ENCODE measurements at places on chromosomes 1 and 21.

- DNase-seq: no peak
Measured at GRCh38 chr1:43687301-43688108, 19.8 kb upstream of the ST3GAL3 start.

DNA sequence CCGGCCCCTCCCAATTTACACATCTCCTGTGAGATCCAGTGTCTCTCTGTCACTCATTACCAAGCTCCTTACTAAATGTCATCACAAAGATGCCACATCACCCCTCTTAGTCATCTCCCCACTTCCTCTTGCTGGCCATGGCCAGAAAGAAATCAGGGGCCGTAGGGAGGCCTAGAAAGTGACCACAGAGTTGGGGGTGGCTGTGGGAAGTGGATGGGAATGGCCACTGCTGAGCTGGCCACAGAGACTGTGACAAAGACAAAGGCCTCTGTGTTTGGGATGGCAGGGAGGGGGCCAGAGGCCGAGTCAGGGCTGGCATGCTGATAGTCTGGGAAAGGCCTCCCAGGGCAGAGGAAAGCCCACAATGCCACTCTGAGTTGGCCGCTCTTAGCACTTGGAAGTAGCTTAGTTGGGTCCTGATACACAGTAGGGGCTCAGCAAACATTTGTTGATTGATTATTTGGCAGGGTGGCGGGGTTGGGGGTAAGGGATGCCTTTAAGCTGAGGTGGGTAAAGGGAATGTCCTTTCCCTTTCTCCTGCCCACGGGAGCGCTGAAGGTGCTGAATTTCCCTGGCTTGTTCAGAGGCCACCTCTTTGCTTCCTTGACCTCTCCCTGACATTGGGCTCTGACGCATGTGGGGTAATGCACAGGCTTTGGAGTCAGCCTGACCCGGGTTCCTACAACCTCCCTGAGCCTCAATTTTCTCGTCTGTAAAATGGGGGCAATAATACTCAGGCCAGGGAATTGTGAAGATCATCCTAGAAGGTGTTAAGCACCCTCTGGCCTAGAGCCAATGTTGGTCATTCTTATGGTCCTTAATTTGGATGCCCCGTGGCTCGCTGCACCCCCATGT, 13.2 kb downstream of the NAV1 start:
- DNase-seq: peak; percentile 62

GRCh38 chr1:241998412-241998921, 431 bp downstream of the MAP1LC3C start:
- DNase-seq: peak; percentile 46

DNA sequence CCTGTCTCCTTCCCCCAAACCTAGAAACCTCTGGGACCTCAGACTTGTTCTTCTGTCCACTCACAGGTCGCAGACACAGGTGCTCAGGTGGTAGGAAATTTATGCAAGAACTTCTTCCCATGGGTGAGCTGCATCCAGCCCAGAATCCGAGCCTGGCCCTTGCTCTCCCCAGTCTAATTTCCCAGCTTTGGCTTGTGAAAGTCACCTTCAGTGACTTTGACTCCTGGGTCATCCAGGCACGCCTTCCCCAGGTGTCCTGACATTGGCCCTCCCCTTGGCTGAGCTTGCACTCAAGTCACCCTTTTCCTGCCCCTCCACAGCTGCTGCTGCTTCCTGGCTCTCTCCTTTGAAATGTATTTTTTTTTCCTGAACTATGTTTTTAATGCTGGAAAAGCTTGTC, 6.6 kb downstream of the IPO13 start:
- DNase-seq: no peak

- no peak for DNase-seq
Measured at GRCh38 chr1:214002472-214002871, 14.7 kb downstream of the PROX1 start.

- no peak for DNase-seq
Measured at GRCh38 chr1:11985851-11986250, 5.6 kb downstream of the MFN2 start.

DNA sequence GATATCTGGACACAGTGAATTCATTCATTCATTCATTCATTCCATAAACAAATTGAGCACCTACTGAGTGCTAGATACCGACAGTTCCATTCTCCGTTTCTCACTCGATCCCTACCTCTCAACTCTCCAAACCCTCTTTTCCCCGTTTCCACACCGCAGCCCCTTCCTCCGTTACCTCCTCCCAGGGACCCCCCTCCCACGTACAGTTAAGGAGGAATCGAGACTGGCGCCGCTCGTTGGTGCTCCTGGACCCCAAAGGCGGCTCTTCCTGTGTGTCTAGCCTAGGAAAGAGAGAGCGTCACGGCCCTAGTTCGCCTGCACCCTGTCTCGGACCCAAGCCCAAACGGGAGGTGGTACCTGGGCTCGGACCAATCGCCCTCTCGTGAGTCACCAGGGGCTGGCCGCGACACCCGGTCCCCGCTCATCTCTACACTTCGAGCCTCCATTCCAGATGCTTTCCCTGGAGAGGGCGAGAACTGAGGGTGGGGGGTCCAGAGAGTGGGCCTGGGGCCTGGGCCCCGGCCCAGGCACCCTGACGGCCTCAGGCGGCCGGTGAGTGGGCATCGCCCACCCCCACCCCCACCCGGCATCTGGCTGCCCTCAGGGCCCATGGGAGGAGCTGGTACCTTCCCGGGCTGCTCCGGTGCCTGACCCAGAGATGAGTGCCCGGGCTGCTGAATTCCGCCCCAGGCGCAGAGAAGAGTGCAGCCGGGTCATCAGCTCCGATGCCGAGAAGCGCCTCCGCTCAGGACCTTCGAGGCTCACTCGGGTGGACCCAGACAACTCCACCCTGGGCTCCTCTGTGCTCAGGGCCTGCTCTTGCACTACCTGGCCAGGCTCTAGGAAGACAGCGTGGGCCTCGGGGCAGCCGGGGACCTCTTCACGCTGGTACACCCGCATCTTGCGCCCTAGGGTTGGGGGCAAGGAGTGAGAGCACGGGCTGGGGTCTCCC, 4.9 kb downstream of the ARHGEF19 start:
- DNase-seq: no peak

DNA sequence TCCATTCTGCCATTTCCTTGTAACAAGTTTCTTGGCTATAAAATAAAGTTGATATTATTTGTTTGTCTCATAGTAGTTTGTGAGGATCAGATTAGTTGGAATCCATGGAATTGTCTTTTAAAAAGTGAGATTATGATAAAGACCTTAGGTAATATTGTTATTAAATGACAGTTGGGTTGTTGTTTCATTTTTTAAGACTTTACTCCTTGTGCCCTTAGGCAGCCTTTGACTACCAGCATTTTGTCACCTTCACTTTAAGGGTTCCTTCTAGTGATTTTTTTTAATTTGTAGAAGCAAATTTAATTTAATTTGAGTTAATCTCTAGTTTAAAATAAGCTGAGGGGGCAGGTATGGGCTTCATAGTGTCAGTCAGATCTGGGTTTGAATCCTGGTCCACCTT, 84.6 kb upstream of the ZNF326 start:
- DNase-seq: no peak

DNA sequence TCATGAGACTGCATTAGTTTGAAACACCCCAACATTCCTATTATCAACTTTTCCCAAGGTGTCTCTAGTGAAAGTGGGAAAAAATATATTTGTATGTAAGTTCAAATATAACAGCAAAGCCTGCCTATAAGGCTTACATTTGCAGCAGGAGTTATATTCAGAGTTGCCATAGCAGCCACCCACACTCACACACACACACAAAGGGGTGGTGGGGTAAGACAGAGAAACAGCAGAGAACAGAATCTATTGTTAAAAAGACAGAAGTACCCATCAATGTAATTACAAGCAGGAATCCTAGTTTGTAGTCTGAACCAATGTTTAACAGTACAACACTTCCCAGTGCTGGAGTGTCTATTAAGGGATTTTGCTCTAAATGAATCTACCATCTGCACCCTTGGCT, 55.0 kb downstream of the PLPPR5 start:
- no peak for DNase-seq

- DNase-seq: peak; percentile 26
Measured at GRCh38 chr1:160117709-160118183, 2.2 kb downstream of the ATP1A2 start.

DNA sequence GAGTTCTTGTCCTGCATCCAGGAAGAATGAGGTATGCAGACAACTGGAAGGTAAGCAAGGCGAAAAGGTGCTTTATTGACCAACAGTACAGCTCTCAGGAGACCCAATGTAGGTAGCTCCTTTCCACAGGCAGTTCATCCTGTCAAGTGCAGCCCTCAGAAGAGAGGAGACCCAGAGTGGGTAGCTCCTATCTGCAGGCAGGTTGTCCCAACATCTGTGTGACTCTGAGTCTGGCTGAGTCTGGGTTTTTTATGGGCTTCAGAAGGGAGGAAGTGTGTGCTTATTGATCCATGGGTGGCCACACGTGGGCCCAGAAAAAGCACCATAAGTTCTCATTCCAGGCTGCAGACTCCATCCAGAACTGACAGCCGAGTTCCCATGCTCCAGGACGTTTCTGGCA, 34.0 kb downstream of the ZNF691 start:
- no peak for DNase-seq

DNA sequence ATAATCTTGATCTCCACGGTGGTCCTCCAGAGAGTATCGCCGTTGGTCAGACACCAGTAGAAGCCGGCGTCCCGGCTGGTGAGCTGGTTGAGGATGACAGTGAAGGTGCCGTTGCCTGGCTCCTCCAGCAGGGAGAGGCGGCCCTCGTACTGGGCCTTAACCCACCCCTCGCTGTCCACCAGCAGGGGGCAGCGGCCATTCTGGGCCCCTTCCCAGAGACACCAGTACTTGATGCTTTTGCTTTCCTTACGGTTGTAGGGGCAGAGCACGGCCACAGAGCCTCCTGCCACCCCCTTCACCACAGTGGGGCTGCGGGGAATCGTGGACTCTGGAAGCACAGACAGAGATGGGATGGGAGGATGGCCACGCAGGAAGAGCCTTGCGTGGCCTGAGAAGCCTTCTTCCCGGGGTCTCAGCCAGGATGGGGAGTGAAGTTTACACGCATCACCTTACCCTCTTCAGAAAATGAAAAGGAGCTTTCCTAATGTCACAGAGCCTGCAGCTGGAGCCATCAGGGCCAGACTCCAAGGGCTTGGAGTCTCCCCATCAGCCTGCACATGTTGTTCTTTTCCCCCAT, 10.7 kb downstream of the PIGR start:
- DNase-seq: no peak

DNA sequence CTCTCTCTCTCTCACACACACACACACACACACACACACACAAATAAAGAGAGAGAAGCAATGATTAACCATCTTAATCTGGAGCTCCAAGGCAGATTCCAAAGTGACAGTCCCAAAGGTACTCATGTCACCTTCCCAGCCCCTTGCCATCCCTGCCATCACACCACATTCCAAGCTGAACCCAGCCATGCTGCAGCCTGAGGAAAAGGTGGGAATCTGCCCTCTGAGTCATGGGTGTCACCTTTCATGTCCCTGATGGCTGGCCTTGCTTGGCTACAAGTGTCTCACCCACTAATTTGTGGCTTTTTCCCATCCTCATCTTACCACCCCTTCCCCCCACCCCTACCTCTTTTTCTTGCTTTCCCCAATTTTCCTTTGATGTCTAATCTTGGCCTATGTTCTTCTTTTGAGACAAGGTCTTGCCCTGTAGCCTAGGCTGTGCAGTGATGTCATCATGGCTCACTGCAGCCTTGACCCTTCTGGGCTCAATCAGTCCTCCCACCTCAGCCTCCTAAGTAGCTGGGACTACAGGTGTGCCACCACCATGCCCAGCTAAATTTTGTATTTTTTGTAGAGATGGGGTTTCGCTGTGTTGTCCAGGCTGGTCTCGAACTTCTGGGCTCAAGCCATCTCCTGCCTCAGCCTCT, 3.2 kb downstream of the ANXA9 start:
- DNase-seq: no peak

DNA sequence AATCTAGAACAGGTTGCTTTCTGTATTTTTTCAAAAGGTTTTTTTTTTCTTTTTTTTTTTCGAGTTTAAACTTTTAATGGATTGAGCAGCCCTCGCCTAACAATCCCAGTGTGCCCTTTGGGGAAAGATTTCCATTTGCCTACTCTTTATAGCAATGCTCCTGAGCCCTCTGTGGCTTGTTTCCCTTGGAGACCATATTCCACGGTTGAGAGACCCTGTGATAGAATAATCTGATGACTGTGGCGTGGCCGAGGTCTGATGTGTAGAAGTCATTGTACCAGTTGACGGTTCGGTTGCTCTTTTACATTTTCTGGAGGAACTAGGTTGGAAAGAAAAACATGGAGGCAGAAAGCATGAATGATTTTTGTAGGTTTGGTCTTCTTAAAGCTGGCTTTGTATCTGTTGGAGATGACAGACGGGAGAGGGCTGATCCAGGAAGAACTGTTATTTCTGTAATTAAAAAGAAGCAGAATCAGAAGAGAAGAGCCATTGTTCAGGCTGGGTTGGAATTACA, 305.7 kb upstream of the NRIP1 start:
- no peak for DNase-seq

DNA sequence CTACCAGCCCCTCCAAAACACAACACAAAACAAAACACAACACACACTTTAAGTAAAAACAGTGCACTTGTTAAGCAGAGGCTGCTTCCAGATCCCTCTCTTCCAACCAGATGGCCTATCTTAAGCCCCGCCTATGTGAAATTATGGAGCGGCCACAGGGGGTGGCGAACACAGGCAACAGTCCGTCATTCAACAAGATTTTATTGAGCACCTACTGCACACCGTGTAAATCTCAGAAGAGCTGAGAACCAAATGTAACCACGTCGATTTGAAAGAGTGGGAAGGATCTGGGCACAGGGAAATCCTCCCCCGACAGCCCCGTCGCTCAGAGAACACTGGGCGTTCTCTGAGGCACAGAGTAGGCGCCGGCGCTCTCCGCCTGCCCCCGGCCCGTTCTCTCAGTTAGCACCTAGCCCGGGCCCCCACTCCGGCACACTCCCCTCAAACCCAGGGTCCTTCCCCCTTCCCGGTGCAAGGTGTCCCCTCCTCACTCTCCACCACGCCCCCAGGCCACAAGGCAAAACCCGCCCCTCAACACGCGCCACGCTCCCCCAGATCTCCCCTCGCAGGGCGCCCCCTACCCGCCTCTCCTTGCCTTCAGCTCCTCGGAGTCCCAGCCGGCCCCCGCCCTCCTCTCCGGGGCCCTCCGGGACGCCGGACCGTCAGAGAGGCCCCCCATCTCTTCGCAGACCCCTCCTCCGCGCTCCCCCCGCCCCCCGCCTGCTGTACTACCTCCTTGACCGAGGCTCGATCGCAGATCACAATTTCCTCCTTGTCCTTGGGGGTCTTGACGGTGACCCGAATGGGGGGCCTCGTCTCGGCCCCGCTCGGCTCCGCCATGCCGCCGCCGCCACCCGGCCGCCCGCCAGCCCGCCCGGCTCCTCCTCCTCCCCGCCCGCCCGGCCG, 483 bp downstream of the UBQLN4 start:
- peak; percentile 55 for DNase-seq

- DNase-seq: no peak
Measured at GRCh38 chr1:63730211-63730610, 43.6 kb upstream of the ROR1 start.

DNA sequence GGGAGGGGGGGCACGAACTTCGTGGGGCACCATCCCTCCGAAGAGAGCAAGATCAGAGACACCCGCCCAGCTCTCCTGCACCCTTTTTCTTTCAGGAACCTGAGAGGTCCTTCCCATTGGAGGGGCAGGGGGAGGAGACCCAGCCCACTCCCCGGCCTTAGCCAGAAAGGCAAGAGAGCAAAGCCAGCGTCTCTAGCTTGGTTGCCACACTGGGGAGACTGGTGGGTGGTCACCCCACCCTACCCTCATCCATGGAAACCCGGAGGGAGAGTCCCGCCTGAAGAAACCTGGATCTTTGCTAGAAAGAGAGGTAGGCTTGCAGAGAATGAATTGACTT, 246 bp downstream of the ATP2B4 start:
- peak; percentile 44 for DNase-seq

- DNase-seq: no peak
Measured at GRCh38 chr1:209051570-209051969, 531.9 kb upstream of the CAMK1G start.
